ENCODE measurements at places on chromosomes 2 and 18. TPM values are rescaled to one million over a fixed set of nuclear protein-coding genes. Genes with fewer than 3 reads are reported as not detected.
A peak's percentile ranks its signal among the peaks of the same experiment; 100 is the strongest.

DNA sequence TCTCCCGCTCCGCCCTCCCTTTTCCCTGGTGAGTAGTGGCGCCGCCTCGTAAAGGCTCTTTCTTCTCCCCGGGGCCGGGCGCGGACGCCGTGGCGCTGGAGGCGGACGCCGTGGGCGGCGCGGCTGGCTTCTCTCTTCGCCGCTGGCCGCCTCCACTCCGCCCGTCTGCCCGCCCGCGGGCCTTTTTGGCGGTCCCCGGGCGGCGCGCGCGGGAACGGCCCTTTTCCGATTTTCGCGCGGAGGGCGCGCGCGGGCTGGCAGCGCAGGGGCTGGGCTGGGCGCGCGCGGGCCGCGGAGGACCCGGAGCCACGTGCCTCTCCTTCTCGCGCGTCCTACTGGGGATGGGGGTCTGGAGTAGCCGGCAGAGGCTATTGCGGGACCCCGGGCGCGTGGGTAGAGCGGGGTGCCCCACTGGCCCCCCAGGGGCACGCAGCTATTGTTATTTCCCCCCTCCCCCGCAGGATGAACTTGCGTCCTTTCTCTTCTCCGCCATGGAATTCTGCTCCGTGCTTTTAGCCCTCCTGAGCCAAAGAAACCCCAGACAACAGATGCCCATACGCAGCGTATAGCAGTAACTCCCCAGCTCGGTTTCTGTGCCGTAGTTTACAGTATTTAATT, 472 bp downstream of the SLC20A1 start:
- no peaks in the 10 kb centered on the region for H3K27me3 ChIP-seq
- no peak for DNase-seq
- H3K36me3 ChIP-seq: peaks cover 47% of the 10 kb centered on the region
- H3K27ac ChIP-seq: peak overlapping the region; percentile 95

GRCh38 chr18:13511961-13512577, 214.3 kb downstream of the FAM210A start:
- H3K27me3 ChIP-seq: no peaks in the 10 kb centered on the region
- DNase-seq: no peak
- H3K4me1 ChIP-seq: peaks cover 16% of the 10 kb centered on the region
- H3K4me3 ChIP-seq: no peak overlapping the region
- no peaks in the 10 kb centered on the region for H3K36me3 ChIP-seq

The KYNU gene
- 6.0 TPM for total RNA-seq

DNA sequence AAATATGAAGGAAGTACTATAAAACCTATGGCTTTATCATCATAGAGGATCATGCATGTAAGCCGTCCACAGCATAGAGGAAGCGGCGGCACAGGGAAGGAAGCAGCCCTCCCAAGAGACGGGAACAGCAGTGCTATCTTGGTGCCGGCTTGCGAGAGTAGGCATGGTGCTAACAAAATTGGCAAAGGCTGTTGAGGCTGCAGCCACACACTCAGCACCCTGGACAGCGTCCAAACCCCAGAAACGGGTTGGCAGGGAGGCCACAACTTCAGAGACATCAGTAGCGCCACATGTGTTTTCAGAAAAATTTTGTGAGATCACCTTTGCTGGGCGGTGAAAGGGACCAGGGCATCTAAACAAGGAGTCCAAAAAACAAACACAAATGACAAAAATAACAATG, 37.7 kb downstream of the NETO1 start:
- H3K27ac ChIP-seq: no peak overlapping the region
- no peaks in the 10 kb centered on the region for H3K27me3 ChIP-seq

DNA sequence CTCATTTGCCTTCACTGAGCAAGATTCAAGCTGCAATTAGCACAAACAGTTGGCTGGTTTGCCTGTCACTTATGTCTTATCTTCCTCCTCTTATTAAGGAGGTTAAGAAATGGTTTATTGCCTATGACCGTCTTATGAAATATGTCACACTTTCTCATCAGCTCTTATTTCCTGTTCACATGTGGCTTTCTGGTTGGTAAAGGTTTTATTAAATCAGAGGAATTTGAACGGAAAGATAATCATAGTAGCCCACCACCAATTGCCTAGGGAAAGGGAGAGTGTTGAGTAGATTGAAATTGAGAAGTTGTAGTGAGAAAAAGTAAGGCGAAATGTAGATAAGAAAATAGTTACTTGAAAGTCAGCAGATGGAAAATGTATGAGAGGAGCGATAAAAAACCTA, 4.2 kb upstream of the IL1R1 start:
- no peaks in the 10 kb centered on the region for H3K4me1 ChIP-seq
- no peak overlapping the region for H3K27ac ChIP-seq
- H3K4me3 ChIP-seq: no peak overlapping the region

- H3K27me3 ChIP-seq: no peaks in the 10 kb centered on the region
- H3K4me3 ChIP-seq: no peak overlapping the region
- H3K4me1 ChIP-seq: no peaks in the 10 kb centered on the region
- H3K27ac ChIP-seq: no peak overlapping the region
- peaks cover 8% of the 10 kb centered on the region for H3K36me3 ChIP-seq
Observed at GRCh38 chr2:135791418-135792190, 45.4 kb downstream of the LCT start.

DNA sequence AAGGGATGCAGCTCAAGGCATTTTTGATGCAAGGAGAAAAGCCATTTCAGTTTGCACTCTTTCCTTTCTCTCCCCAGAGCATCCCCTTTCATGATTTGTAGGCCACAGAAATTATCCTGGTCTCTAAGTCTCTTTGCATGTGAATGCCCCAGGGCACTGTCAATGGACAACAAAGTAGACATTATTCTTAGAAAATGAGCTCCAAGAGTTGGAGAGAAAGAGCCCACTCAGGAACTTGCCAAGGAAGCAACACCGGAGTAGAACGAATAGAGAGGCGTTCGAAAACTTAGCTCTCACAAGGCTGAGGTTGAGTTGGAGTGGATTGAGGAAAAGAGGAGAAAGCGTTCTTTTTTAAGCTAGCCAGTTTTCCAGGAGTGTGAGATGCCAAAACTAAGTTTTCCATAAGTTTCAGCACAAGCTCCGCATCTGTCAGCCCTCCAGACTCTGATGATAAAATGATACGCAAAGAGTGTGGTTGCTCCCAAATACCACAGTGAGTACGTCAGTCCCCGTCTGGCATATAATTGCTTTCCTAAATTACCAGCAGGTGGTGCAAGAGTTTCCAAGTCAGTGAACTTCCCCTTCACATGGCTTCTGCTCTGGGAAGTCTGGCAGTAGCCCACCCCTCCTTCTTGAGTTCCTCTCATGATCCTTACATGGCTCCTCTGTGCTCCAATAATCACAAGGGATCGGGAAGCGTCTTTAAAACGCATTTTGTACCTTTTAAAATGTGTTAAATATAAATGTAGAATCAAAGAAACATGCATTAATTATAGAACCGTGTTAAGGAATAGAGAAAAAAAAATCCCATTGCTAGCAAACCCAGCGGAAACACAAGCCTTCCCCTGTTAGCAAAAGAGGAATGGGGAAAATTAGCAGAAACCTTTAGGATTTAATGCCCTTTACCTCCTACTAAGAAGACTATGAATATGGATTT, 1060.6 kb upstream of the FANCL start:
- H3K27me3 ChIP-seq: no peaks in the 10 kb centered on the region
- no peaks in the 10 kb centered on the region for H3K36me3 ChIP-seq
- H3K4me3 ChIP-seq: no peak overlapping the region
- no peak for DNase-seq
- H3K27ac ChIP-seq: no peak overlapping the region

- peaks cover 7% of the 10 kb centered on the region for H3K4me1 ChIP-seq
- no peak overlapping the region for H3K4me3 ChIP-seq
- DNase-seq: no peak
- no peak overlapping the region for H3K27ac ChIP-seq
- peaks cover 14% of the 10 kb centered on the region for H3K36me3 ChIP-seq
Observed at GRCh38 chr18:79516441-79516931, 120.8 kb downstream of the NFATC1 start.

DNA sequence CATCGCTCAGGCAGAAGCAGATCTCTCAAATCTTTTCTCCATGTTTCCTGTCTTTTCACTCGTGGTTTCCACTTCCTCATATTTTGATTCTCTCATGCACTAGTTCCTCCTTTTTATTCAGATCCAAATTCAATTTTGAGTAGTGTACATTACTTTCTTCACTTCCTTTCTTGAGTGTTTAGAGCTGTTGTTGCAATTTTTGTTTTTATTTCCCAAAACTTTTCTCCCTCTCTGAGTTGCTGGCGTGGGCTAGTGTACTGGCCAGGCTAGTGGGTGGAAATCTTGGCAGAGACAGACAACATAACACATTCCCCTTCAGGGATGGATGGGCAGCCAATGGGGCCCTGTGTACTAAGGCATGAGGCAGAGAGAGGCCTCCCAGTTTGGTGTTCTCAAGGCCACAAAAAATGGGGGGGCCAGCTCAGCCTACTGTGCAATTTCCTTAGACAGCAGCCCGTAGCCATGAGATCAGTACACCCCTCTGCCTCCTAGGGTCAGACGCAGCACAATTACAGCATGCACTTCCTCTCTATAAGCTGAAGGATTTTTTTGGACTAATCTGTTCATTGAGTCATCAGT, 145.1 kb upstream of the PID1 start:
- no peaks in the 10 kb centered on the region for H3K36me3 ChIP-seq
- H3K4me3 ChIP-seq: no peak overlapping the region
- no peaks in the 10 kb centered on the region for H3K27me3 ChIP-seq
- peak overlapping the region; percentile 79 for H3K27ac ChIP-seq

The PLA2R1 gene
- 4.0 TPM for total RNA-seq

DNA sequence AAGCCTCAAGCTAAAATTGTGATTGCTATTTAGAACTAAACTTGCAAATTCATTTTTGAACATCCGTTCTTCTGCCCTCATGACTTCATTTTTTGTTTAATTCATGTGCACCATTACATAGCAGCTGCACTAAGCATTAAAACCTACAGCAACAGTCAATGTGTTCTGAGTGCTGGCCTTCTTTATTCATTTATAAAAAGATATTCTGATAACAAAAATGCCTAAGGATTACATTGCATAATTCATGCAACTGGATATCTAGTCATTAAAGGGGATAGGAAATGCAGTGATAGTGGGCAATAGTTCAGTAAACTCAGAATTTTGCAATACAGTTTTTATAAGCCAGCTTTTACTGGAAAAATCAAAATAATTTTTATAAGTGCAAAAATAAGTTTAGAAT, 294.4 kb upstream of the EPC2 start:
- no peak for DNase-seq
- H3K36me3 ChIP-seq: no peaks in the 10 kb centered on the region
- H3K4me3 ChIP-seq: no peak overlapping the region
- no peaks in the 10 kb centered on the region for H3K4me1 ChIP-seq
- H3K27me3 ChIP-seq: no peaks in the 10 kb centered on the region
- no peak overlapping the region for H3K27ac ChIP-seq

- no peak for DNase-seq
- H3K27me3 ChIP-seq: no peaks in the 10 kb centered on the region
- no peak overlapping the region for H3K27ac ChIP-seq
- H3K4me3 ChIP-seq: no peak overlapping the region
- H3K36me3 ChIP-seq: no peaks in the 10 kb centered on the region
Observed at GRCh38 chr2:11649093-11649492, 20.9 kb downstream of the NTSR2 start.

The MYOM1 gene
- 733 TPM for total RNA-seq

DNA sequence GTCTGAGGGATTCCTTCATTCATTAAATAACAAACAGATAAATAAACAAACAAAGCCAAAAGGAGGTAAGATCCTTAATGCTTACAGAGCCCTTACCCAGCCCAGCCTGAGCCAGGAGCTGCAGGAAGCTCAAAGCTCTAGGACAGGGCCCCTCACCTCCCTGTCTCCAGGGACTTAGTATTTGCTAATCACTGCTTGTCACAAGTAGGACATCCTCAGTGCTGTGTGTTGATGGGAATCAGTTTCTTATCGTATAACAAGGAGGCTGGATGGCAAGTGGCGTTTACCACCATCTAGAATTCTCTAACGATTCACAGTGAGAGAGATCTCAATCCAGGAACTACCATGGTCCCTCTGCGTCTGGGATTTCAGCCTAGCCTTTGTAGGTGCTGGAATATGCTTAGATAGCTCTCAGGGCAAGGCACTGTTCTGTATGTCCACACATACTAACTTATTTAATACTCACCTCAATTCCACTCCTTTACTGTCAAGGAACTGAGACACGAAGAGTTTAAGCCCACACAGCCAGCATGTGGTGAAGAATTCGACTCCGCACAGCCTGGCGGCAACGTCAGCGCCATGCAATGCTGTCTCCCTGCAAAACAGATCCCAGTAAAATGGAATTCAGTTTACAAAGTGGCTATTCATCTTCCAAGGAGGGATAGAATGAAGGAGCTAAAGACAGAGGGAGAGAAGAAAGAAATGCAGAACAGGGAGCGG, 164.8 kb downstream of the MYCN start:
- H3K27ac ChIP-seq: no peak overlapping the region
- no peak for DNase-seq
- H3K4me1 ChIP-seq: no peaks in the 10 kb centered on the region
- no peaks in the 10 kb centered on the region for H3K36me3 ChIP-seq
- peaks cover 6% of the 10 kb centered on the region for H3K27me3 ChIP-seq
- no peak overlapping the region for H3K4me3 ChIP-seq

The CDH19 gene
- total RNA-seq: 27.3 TPM

The LOXL3 gene
- total RNA-seq: 4.4 TPM

- no peak overlapping the region for H3K4me3 ChIP-seq
- DNase-seq: no peak
- H3K36me3 ChIP-seq: no peaks in the 10 kb centered on the region
- no peaks in the 10 kb centered on the region for H3K4me1 ChIP-seq
Observed at GRCh38 chr2:59732871-59733566, 820.4 kb downstream of the BCL11A start.

DNA sequence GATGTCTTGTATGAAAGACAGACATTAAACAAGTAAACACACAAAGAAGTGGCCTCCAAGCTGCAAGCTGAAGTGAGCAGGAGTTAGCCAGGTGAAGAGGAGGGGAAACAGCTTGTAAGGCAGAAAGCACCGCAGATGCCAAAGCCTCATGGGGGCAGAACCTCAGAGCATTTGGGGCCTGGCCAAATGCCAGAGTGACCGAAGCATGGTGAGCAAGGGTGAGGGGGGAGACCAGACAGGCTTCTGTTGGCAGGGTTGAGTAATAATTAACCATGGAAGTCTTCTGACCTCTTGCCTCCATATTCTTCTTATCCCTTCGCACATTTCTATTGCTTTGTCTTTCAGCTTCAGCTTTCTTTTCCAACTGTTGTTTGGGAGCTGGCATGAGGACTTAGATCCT, 5.6 kb downstream of the QPCT start:
- no peak for DNase-seq
- H3K4me1 ChIP-seq: no peaks in the 10 kb centered on the region
- no peak overlapping the region for H3K27ac ChIP-seq
- H3K36me3 ChIP-seq: no peaks in the 10 kb centered on the region

DNA sequence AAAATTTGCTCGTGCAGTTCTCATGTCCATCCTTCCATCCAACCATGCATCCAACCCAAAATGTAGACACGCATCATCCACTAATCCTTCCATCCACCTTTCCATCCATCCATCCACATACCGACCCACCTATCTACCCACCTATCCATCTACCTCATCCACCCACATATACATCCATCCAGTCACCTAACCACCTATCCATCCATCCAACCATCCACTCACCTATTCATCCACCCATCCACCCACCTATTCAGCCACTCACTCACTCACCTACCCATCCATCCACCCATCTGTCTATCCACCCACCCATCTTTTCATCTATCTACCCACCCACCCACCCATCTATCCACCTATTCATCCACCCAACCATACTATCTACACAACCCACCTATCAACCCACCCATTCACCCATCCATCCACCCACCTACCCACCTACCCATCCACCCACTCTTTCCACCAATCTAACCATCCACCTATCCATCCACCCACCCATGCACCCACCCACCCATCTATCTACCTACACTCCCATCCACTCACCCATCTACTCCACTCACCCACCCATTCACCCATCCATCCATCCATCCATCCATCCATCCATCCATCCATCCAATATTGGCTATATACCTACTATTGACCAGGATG, 94.3 kb downstream of the VAPA start:
- no peak overlapping the region for H3K4me3 ChIP-seq
- no peak for DNase-seq
- H3K27me3 ChIP-seq: no peaks in the 10 kb centered on the region
- H3K4me1 ChIP-seq: peaks cover 22% of the 10 kb centered on the region

The RAX gene
- total RNA-seq: not detected

Measured in heart left ventricle (tissue), 16 donors.